ENCODE measurements at places on chromosomes 16 and 17. TPM values are rescaled to one million over a fixed set of nuclear protein-coding genes. Genes with fewer than 3 reads are reported as not detected.

GRCh38 chr16:4586291-4586690 is 28.4 kb downstream of the UBALD1 start:
- no peak for DNase-seq

- DNase-seq, result no peak
Measured at GRCh38 chr16:3389663-3390338, 11.0 kb downstream of the ZSCAN32 start.

DNA sequence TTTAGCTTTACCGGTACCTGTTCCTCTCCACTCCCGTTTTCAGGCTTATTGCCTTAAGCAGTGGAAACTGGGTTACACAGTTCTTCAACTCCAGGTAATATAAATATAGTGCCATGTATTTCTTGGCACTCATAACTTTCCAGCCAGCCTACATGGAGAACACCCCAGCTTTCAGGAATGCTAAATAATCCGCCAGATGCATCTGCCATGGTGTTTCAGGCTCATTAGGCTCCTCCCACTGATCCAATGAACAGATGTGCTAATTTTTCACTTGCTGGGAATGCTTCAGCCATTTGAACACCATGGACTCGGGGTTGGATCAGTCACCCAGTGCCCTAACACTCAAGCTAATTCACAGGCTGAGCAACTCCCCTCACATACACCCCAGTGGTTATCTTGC is 4.6 kb downstream of the ANKFN1 start:
- no peak for DNase-seq

DNA sequence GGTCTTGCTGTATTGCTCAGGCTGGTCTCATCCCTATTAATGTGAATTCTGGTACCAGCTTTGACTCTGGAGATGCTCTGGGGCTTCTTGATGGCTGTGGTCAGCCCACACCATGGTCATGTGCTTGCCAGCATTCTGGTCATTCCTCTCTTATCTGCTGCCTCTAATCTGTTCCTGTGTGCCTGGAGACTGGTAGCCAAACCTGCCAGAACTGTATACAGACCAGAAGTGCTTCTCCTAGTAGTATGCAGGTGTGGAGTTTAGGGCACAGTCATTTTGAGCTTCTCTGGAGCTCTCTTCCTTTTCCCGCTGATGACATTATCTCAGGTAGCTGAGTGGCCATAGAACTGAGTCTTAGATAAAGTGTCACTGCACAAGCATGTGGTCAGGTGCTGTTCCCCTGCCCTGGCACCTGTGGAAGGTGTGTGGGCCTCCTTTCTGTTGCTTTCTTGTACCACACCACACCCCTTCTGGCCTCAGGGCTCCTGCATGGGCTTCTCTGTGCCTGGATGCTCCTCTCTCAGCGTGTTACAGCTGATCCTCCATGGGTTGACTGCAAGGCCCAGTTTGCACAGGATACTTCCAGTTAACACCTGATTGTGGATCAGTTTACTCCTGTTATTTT is 162.7 kb downstream of the SPECC1 start:
- DNase-seq, result no peak

GRCh38 chr17:8818047-8818446 is 18.9 kb upstream of the MFSD6L start:
- DNase-seq, result no peak

GRCh38 chr16:66523861-66524354 is 26.0 kb downstream of the TK2 start:
- peak; percentile 64 for DNase-seq

GRCh38 chr16:47581114-47581513 is 120.0 kb downstream of the PHKB start:
- no peak for DNase-seq

DNA sequence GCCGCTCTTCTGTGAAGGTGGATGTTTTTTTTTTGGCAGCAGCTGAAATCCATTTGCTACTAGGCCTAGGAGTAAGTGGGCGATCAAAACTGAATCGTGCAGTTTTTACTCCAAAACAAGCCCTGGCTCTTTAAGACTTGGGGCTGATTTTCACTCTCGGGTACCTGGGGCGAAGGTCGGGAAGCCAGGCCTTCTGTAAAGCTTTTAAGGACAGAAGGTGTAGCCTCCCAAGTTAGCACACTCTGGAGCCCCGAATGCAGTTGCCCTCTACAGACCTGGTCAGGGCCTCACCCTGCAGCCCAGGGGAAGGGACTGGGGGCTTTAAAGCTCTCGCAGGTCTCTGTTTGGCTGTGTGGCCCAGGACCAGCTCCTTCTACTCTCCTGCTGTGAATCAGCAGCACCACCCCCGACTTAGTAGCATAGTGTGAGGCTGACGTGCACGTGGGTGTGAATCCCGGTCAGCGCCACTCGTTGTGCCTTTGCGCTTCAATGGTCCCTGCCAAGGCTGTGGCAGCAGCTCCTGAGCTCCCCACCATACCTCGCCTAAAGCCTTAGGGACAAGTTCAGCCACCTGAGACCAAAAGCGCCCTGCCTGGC is 49.9 kb downstream of the TMEM235 start:
- DNase-seq, result no peak

DNA sequence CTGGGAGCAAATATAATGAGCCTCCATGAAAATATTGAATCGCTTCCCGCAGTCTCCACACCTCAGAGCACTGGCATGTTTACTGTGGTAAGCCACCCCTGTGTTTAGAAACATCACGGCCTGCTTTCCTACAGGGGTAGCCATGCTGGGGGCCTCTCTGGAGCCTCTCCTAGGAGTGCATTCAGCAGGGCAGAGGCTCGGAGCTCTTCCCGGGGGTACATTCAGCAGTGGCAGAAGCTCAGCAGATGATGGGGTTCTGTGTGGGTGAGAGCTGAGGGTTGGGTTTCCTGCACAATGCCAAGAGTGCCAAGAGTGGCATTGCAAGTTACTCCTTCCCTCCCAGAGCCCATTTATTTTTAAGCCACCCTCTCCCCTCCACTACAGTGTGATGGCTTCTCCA is 386.6 kb downstream of the SEC14L1 start:
- no peak for DNase-seq

DNA sequence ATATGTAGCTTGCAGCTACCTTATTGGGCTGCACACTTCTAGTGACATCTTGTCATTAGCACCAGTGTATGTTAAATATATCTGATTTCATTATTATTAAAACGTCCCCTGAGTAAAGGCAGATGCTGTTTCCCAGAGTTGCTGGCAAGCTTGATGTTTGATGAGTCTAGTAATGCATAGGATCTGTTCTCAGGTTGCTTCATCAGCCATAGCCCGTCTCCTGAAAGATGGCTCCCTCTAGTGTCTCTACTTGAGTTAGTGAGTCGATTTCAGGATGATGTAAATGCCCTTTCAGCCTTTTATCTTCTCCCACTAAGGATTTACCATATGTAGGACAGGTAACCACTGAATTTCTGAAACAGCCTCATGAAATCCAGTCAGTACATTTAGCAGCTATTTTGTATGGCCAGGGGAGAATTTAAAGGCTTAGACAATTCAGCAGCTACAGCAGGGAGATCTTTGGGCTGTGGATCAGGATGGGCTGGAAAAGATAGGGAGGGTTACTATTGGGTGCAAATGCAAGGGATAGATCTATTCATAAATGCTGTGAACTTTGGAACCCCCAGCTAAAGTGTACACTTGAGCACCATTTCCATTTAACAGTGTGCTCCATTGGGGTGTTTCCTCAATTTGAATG is 376.3 kb downstream of the CNTNAP4 start:
- DNase-seq, result no peak

DNA sequence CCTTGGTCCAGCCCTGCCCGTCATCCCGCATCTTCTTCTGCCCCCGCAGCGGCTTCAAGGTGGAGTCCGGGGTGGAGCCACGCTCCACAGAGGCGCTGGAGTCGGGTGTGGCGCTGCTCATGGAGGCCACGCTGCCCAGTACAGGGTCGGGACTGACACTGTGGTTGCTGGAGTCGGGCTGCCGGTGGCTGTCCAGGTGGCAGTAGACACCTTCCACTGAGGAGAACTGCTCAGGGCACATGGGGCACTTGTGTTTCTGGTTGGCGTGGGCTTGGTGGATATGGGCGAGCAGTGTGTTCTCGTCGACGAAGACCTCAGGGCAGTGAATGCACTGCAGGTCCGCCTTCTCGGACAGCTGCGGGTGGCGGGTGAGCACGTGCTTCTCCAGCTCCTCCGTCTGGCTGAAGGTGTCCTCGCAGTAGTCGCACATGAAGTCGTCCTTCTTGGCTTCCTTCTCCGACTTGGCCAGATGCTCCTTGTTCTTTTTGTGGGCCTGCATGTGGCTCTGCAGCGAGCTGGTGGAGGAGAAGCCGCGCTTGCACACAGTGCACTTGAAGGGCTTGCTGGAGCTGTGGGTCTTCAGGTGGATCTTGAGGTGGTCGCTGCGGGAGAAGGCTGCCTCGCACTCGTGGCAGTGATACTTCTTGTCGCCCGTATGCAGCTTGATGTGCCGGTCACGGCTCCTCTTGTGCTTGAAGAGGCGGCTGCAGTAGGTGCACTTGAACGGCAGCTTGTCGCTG is 217.8 kb downstream of the ZNF423 start:
- DNase-seq, result no peak

DNA sequence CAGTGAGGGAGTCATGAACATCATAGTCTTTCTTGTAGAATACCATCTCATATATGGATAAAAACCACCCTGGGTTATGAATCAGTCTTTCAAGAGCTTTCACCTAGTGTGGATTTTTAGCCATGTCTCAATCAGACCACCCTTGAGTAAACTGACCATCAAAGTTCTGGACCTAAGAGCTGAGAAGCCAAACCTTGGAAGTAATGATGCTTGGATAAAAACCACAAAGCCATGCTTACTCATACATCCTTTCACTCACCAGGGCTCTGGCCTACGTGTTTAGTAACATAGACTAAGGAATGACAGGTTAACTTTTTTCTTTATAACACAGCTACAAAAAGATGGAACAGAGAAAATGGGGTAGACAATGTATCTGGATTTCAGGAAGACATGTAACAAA is 167.2 kb downstream of the STX8 start:
- DNase-seq, result no peak

DNA sequence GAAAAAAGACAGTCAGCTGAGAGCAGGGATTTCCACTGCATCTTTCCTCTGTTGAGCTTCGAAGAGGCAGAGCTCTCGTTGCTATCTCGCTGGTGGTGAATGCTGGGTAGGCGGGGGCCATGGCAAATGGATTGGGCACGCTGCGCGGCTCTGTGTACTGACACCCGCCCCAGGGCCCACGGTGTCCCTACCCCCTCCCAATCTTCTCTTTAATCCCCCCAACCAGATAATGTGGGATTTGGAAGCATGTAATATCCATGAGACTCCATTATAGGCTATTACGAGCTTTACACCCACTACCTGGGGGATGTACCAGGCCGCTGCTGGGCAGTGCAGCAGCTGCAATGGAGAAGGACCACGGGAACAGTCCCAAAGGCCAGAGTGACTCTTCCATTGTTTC is 8.3 kb downstream of the PIPOX start:
- DNase-seq, result no peak

GRCh38 chr17:35083071-35083470 is 19.6 kb upstream of the RFFL start:
- DNase-seq, result no peak

DNA sequence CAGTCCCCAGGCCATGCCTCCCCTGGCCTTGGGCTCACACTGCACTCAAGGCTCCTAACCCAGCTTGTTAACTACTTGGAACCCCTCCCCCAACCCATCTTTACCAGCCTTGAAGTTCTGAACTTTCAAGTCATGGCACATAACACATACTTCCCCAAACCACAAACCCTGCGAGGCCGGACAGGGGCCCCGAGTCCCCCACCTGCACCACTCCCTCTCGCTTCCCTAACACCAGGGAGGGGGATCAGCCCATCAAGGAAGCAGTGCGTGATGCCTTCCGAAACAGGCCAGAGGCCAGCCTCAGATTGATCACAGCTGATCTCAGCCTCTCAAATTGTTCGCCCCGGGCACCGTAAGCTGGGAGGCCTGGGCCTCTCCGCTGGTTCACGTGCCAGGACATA is 3.0 kb upstream of the NLRC3 start:
- no peak for DNase-seq

GRCh38 chr16:84450176-84450865 is 54.1 kb downstream of the MEAK7 start:
- no peak for DNase-seq

DNA sequence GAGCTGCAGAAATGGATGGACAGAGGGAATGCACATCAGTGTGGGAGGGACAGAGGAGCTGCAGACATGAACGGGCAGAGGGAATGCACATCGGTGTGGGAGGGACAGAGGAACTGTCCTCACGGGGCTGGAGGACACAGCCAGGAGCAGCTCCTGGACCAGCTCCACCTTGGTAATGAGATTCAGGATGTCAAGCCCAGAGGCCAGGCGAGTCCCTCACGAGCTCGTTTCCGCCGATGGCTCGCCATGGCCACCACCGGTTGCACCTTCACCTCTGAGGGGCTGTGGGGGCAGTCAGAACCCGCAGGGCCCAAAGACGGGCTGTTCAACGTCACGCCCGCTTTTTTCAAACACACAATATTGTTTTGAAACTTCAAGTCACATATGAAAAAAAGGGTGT is 56.2 kb downstream of the RPH3AL start:
- DNase-seq, result no peak

The ABR gene
- 85.3 TPM for total RNA-seq

The MYLK3 gene
- total RNA-seq, result 0.42 TPM

The C16orf86 gene
- 6.4 TPM for total RNA-seq

The GJD3 gene
- total RNA-seq, result 0.27 TPM

The LASP1 gene
- total RNA-seq, result 104 TPM

The CD79B gene
- 11.8 TPM for total RNA-seq

The PRR35 gene
- not detected for total RNA-seq

The MPG gene
- 23.9 TPM for total RNA-seq

The ATP2A1 gene
- total RNA-seq, result 0.56 TPM

The FBXW10 gene
- total RNA-seq, result not detected

The UBE2I gene
- total RNA-seq, result 203 TPM
